ENCODE measurements at places on chromosomes 1 and 21. TPM values are rescaled to one million over a fixed set of nuclear protein-coding genes. Genes with fewer than 3 reads are reported as not detected.

DNA sequence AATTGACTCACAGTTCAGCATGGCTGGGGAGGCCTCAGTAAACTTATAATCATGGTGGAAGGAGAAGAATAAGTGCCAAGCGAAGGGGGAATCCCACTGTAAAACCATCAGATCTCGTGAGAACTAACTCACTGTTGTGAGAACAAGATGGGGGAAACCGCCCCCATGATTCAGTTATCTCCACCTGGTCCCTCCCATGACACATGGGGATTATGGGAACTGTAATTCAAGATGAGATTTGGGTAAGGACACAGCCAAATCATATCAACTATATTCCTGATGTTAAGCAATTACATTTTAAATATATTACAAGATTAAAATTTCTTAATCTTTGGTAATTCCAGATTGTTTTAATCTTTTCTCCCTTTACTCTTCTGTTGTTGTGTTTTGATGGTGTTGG lies 55.2 kb downstream of the FNBP1L start:
- no peak for DNase-seq

DNA sequence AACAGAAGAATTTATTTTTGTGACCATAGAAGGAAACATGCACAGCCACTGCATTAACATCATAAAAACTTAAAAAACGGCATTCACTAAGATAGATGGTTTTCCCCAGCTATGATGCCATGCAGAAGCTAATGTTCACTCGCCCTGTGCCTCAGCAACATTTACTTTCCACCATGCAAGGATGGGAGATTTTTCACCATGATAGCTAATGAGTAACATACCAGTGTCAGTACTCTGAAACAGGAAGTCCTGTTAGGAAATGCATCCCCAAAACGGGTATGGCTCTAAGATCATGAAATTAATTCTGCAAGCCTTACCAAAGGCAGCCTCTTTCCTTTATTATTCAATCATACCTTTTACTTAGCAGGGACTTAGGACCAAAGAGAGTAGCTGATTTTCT lies 17.5 kb upstream of the VAMP3 start:
- no peak for DNase-seq

- no peak for DNase-seq
Measured at GRCh38 chr21:18705971-18706370, 302.4 kb upstream of the TMPRSS15 start.

The CA14 gene
- total RNA-seq: not detected

The OR2T11 gene
- not detected for total RNA-seq

The H6PD gene
- total RNA-seq: 15.9 TPM

The DONSON gene
- 33.6 TPM for total RNA-seq

The SH3D21 gene
- total RNA-seq: 26.5 TPM

Data from activated naive CD8-positive, alpha-beta T cell treated with anti-CD3 and anti-CD28 coated beads, Interleukin-2, amount 10 ng/mL, durations not matched to agents 7 days and 5 days (primary cell).